ENCODE measurements at places on chromosomes 6 and 20. TPM values are rescaled to one million over a fixed set of nuclear protein-coding genes. Genes with fewer than 3 reads are reported as not detected.

Gene ENPP5
- 1.5 TPM for total RNA-seq

- DNase-seq: no peak
- peaks cover 56% of the 10 kb centered on the region for H3K4me1 ChIP-seq
- H3K27ac ChIP-seq: no peak overlapping the region
- H3K36me3 ChIP-seq: no peaks in the 10 kb centered on the region
Observed at GRCh38 chr6:125188037-125188436, 34.5 kb downstream of the TPD52L1 start.

Gene GPX5
- total RNA-seq: not detected

Gene TMEM239
- not detected for total RNA-seq

GRCh38 chr20:37408302-37409193 is 62.6 kb downstream of the SRC start:
- no peak for DNase-seq
- H3K4me1 ChIP-seq: peaks cover 11% of the 10 kb centered on the region
- H3K27me3 ChIP-seq: no peaks in the 10 kb centered on the region
- no peak overlapping the region for H3K4me3 ChIP-seq
- no peak overlapping the region for H3K27ac ChIP-seq
- H3K36me3 ChIP-seq: no peaks in the 10 kb centered on the region

- H3K27ac ChIP-seq: no peak overlapping the region
- H3K36me3 ChIP-seq: no peaks in the 10 kb centered on the region
- no peak overlapping the region for H3K4me3 ChIP-seq
Observed at GRCh38 chr20:6169251-6169650, 46.4 kb upstream of the FERMT1 start.

Gene NMBR
- total RNA-seq: not detected

All from esophagus squamous epithelium (tissue), 5 donors.